ENCODE measurements at places on chromosomes 2 and 18.
A peak's percentile ranks its signal among the peaks of the same experiment; 100 is the strongest.

GRCh38 chr2:120959426-120959825 lies 223.8 kb downstream of the GLI2 start:
- no peak for DNase-seq

DNA sequence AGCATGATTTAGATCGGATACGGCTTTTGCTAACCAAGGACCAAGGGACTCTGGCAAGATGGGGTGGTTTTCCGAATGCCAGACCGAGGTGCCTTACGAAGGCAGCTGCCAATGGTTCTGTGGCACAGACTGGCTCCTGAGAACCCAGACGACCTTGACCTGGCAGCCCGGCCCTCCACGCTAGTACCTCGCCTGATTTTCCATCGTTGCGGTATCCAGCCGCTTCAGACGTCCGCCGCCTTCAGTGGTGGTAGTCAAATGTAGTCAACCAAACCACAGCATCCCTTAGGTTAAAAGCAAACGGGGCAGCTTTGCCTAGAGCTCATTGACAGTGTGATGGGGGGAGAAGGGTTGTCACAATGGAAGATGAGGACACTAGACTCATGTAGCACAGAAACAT lies 42.6 kb downstream of the GBX2 start:
- no peak for DNase-seq

GRCh38 chr2:129074298-129074920 lies 755.7 kb upstream of the HS6ST1 start:
- DNase-seq, result no peak

- no peak for DNase-seq
Measured at GRCh38 chr2:226114436-226114835, 685.2 kb downstream of the IRS1 start.

DNA sequence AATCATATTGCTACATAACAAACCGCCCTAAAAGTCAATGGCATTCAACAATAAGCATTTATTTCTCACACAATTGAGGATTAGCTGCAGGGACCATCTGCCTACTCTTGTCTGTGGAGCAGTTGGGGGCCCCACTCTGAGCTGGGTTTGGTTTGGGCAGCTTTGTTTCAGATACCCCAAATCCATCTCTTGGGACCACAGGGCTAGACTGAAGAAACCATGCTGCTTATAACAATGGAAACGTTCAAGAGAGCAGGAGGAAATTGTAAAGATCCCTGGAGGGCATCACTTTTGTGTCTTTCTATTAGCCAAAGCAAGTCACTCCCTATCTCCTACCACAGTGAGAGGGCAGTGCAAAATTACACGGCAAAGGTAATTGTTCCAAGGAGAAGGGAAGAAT lies 146.5 kb upstream of the MGAT5 start:
- DNase-seq, result no peak

DNA sequence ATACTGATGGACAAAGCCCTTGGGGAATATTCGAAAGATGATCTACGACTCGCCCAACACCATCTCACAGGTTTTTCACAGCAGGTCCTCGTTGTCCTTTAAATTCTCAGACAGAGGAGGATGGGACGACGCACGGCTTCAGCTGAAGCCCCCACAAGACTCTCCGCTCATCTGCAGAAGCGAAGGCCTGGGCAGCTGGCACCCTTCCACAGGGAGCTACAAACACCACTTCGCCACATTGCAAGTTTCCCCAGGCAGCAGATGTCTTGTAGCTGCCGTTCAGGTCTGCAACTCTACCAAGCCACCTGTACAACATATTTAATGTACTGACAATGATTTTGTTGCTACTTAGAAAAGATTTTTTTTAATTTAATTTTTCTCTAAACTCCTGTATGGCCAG lies 642.9 kb downstream of the ZEB2 start:
- no peak for DNase-seq

DNA sequence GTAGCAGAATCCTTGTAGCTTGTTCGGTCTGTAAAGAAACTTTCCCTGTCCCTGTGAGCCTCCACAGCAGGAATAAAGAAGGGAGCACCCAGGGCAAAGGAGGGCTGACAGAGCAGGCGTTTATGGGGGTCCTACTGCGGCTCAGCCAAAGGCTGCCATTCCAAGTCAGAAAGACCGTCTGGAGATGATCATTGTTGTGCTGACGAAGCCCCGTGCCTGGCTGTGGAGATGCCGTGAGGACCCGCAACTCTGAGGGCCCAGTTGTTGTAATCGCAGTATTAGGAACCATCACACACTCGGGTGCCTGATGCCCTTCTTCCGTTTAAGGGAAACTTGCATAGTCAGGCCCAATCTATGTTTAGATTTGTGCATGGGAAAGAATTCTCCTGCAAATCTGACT lies 16.9 kb upstream of the VWA3B start:
- DNase-seq, result no peak

DNA sequence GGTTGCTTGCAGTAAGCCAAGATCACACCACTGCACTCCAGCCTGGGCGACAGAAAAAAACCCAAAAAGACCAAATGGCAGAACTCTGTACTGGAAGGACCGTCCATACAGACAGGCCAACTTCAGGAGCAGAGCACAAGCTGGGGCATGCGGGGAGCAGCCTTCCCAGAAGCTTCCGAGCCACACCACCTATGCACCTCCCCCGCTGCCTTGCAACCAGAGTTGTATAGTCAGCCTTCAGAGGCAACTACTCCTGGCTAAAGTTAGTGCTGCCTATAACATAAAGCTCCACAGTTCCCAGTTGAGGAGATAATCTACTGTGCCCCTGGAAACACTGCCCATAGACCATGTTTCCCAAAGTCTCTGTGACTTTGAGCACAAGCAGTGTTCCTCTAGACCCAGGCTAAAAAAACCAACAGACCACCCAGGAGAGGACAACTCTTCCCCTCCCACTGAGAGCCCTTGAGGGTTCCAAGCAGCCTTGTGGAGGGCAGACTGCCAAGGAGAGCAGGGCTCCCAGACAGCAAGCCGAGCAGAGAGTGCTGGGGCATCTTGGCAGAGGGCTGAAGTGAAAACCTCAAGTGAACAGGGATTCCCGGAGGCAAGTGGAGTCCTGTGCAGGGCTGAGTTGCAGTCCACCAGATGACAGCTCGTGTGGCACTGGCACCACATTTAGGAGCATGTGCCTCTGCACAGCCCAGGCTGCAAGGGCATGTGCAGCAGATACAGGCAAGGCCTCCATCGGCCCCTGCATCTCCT lies 6.8 kb downstream of the SFT2D3 start:
- DNase-seq, result no peak

DNA sequence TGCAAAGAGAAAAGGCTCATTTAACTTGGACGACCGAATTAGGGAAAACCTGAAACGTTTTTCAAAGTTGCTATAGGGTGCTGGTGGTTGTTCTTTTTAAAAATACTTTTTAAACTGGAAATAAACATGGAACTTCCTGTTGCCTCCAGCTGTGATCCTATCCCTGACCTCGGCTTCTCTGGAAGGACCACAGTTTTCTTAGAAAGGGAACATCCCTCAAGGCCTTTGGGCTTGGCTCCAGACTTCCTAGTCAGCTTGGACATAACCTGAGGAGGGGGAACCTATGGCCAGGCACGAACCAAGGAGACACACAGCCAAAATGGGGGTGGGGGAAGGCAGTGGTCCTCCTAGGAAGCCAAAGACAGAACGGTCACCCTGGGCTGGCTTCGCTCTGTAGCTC lies 57.7 kb downstream of the CENPO start:
- no peak for DNase-seq

DNA sequence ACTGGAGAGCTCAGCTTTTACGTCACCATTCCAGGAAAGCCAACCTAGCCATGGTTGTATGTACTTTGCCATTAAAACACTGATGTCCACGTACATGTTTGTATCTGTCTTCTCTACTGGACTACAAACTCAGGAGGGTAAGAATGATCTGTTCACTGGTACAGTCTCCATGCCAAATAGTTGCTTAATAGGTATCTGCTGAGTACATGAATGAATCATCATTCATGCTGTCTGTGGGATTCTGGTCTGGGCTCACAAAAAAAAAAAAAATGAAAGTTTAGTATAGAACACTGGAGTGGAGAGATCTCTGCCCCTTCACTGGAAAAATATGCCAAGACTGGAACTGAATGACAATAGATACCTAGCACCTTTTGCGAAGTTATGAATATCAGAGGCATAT lies 102.6 kb upstream of the ITGA4 start:
- peak; percentile 47 for DNase-seq

DNA sequence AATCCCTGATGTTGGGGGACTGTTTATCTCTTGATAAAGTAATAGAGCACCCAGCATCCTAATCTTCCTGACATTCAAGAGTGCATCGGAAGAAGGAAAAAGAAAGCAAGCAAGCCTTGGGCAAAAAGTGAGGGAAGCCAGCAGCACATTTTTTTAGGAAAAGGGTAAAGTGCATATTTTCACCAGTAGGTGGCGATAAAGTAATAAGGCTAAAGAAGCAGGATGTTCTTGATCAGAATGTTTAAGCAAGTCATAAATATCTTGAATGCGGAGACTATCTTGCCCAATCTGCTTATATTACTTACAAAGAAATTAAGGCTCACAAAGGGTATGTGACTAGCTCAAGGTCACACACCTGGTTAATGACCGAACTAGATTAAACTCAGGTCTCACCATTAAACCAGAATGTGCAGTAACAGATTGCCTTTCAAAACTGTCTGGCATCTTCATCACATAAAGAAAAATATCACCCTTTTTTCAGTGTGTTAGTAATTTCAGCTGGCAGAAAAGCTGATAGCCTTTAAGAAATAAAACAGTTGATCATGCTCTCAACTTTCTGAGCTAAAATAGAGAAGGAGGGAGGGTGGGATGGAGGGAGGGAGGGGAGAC lies 83.8 kb downstream of the VIT start:
- DNase-seq, result peak; percentile 57

DNA sequence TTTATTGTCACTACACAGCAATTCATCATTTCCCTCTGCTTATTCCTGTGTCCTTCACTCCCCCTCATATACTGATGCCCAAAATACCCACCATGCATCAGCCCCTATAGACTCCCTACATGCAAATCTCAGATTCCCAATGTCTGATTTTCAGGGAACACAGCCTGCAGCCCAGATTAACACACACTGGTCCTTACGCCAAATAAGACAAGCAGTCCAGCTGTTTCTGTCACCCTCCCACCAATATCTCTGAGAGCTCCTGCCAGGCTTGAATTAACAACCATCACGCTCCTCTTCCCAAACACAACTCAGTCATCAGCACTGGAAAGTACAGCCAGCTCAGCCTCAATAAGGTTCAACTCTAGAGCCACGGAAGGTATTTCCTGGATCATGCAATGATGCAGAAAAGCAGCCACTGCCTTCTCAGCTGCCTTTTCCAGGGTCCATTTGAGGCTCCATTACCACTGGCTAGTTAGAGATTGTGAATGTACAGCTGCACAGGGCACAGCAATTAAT lies 39.0 kb upstream of the SLC35F5 start:
- DNase-seq, result no peak

GRCh38 chr2:28704621-28705020 lies 47.0 kb upstream of the PPP1CB start:
- no peak for DNase-seq

GRCh38 chr2:225040856-225041206 lies 1.4 kb downstream of the DOCK10 start:
- DNase-seq, result no peak

- no peak for DNase-seq
Measured at GRCh38 chr18:40907842-40908241, 1047.2 kb upstream of the PIK3C3 start.

- no peak for DNase-seq
Measured at GRCh38 chr2:210207929-210208328, 17.3 kb downstream of the ACADL start.

- DNase-seq, result no peak
Measured at GRCh38 chr18:80232710-80233109, 14.6 kb downstream of the PARD6G start.

- peak; percentile 67 for DNase-seq
Measured at GRCh38 chr2:238256594-238257104, 16.8 kb upstream of the HES6 start.

GRCh38 chr2:240903191-240904060 lies 2.7 kb upstream of the CROCC2 start:
- no peak for DNase-seq

- DNase-seq, result no peak
Measured at GRCh38 chr2:152622219-152622618, 95.0 kb downstream of the PRPF40A start.

- no peak for DNase-seq
Measured at GRCh38 chr2:46050489-46050888, 246.7 kb upstream of the EPAS1 start.

DNA sequence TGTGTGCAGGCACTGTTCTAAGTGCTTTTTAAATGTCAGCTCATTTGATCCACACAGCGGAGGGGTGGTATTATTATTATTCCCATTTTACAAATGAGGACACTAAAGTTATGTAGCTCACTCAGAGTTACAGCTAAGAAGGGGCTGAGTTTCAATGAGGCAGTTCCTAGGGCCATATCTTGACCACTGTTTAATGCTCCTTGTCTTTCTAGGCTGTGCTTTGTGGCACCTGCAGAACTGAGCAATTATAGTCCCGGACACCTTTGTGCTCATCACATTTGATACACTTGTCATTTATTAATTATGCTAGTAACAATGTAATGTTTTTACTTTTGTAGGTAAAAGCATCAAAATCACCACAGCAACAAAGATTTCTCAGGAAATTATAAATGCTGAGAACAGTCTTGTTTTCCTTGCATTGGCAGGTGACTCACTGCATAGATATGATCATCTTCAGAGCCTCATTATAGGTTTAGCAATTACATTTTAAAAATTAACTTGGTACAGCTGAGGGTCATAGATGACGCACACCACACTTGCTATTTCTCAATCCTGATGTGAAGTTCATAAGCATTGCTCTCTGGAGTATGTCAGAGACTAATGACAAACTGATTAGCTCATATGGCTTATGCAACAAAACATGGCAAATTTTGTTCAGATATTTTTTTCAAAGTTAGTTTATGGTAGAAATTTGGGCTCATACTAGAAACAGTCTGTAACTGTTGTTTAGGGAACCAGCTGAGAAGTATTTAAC lies 366.8 kb downstream of the TGIF1 start:
- no peak for DNase-seq

Data from hepatic stellate cell (primary cell).